ENCODE measurements at places on chromosomes 7 and 10.

- DNase-seq: no peak
Observed at GRCh38 chr7:79806161-79806734, 328.4 kb upstream of the GNAI1 start.

GRCh38 chr10:63210611-63211196 lies 77.6 kb downstream of the NRBF2 start:
- peak; percentile 18 for DNase-seq

- DNase-seq: no peak
Observed at GRCh38 chr7:46290374-46291049, 369.4 kb upstream of the IGFBP3 start.

DNA sequence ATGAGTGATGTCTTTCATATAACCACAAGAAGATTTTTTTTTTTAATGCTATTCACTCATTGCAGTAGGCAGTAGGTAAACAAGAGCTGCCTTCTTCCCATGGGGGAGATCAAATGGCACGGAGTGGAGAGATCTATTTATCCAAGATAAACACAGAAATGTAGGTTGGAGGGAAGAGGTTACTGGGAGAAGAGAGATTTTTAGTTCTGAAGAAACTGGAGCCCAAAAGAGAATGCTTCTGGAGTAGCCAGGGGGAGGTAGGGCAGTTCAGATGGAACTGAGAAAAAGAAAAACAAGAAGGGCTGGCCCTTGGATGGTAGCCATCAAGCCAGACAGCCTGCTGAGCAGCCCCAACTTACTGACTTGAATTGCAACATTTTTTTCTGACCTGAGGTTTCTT lies 270.1 kb upstream of the TPK1 start:
- no peak for DNase-seq

DNA sequence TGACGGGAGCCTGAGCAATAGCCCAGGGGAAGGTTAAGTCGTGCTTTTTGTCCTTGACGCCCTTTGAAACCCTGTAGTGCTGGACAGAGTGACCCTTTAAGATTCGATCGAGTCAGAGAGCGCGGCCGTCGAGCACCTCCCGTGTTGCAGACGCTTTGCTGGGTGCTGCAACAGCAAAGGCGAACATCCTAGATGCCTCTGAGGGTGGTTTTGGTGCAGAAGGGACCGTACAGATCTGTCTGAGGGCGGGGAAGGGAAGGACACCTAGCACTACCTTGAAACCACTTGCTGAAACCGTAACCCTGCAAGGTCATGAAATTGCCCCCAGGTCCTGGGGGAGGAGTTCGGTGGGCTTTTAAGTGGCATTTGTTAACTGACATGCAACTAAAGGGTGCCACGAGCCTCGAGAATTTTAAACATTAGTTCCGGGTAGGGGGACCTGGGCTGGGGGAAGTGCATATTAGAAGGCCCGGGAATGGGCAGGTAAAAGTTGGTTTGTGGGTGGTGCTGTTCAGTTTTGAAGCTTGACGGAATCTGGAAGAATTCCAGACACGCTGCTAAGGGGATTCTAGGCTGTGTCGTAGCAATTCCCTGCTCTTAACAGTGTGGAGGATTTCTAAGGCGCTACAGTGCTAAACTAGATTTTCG lies 786 bp downstream of the ATP5F1C start:
- DNase-seq: peak; percentile 46

- no peak for DNase-seq
Observed at GRCh38 chr7:131004371-131004770, 270.4 kb upstream of the KLF14 start.

GRCh38 chr10:80590585-80591125 lies 53.0 kb downstream of the SH2D4B start:
- DNase-seq: no peak

DNA sequence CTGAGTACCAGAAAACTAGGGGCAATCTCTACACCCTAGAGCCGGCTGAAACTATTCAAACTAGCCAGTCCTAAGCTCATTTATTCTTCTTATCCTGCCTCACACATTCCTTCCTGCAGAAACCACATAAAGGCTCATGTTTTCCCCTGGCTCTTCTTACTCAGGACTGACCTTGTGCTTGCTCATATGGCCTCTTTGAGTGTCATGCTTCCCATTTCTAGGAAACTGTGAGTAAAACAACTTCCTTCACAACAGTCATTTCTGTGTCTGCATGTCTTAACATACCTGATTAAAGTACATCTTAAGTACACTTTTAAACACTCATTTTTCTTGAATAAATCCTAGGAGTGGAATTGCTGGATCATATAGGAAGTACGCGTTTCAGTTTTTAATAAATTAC lies 52.3 kb upstream of the KIAA1217 start:
- no peak for DNase-seq

- DNase-seq: no peak
Observed at GRCh38 chr10:63681993-63682697, 160.9 kb downstream of the REEP3 start.

DNA sequence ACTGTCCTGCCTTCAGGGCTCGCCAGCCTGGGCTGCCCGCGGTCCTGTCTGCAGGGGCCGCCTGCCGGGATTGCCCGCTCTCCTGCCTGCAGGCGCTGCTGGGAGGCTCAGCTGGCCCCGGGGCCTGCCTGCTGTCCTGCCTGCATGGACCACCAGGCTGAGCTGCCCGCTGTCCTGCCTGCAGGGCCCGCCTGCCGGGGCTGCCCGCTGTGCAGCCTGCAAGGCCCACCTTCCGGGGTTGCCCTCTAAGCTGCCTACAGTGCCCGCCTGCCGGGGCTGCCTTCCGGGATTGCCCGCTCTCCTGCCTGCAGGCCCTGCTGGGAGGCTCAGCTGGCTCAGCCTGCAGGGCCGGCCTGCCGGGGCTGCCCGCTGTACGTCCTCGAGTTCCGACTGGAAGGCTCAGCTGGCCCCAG lies 164.4 kb downstream of the GLRX3 start:
- DNase-seq: peak; percentile 37

DNA sequence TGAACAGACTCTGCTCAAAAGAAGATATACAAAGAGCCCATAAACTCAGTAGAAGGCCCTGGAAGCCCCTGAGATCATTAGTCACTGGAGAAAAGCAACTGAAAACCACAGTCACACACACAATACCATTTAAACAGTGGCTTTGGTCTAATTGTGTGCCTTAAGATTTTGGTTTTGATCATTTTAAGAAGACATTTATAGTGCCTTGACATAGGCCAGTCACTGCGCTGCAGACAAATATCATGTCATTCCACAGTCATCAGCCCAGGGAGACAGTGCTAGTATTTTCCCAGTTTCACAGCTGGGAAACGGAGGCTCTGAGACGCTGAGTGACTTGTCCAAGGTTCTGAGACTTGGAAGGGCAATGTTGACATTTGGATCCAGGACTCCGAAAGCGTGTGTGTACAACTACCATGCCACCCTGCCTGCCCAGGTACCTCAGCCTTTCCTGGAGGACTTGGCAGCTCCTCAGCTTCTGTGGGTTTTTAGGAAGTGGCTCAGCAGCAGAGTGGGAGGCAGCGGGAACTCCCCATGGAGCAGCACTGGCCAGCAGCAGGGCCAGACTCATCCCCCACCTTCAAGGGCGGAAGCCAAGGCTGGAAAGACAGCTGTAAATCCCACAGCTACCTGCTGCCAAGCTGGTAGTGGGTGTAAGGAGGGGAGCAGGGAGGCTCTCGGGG lies 173.9 kb downstream of the WDR11 start:
- no peak for DNase-seq

DNA sequence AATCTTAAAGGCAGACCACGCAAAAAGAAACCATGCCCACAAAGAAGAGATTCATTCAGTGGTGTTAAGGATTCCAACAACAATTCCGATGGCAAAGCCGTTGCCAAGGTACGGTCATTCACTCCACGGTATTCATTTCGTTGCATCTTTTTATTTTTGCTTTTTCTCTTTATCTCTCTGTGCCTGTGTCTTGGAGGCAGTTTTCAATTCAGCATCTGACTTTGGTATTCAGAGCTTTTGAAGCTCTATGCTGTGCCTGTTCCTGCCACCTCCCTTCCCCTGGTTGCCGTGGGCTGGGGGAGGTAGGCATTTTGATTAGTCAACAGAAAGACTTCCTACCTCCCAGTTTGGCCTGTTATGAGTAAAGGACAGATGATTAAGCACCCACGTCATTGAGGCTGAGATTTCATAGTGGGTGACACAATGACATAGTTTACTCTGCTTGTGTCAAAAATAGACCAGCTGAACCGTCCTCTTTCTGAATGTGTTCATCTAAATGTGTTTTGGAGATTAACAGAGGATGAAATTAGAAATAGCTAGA lies 149.5 kb downstream of the ARID5B start:
- DNase-seq: no peak

GRCh38 chr7:81882086-81882485 lies 112.2 kb upstream of the HGF start:
- no peak for DNase-seq

DNA sequence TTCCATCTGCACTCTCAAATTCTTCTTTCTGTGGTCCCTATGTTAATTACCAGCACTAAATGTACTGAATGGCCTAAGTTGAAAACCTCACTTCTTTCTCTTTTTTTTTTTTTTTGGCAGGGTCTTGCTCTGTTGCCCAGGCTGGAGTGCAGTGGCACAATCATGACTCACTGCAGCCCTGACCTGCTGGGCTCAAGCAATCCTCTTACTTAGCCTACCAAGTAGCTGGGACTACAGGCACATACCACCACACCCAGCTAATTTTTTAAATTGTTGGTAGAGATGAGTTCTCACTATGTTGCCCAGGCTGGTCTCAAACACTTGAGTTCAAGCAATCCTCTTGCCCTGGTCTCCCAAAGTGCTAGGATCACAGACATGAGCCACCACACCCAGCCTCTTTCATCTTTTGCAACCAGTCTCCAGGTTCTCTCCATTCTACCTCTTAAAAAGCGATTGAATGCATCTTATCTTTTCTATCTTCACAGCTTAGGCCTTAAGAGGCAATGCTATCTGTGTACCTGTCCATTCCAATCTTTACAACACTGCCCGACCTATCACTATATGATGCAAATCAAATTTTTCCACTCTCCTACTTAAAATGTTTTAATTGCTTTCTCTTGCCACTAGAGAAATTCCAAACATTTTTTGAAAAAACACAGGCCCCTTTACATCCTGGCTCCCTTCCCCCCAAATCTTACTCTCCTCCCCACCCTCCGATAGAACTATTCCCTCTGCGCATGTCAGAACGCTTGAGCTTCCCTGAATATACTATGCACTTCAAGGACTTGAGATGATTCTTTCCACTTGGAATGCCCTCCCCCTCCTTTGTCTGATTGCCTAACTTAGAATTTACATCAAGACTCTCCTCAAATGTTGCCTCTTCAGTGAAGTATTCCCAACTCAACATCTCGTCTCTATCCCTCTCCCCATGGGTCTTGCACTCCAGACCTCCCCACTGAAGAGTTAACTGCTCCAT lies 6.0 kb downstream of the ICA1 start:
- no peak for DNase-seq

- DNase-seq: no peak
Observed at GRCh38 chr7:96322847-96323461, 1.1 kb upstream of the SLC25A13 start.

GRCh38 chr10:60646966-60647796 lies 131.1 kb upstream of the CDK1 start:
- peak; percentile 76 for DNase-seq

DNA sequence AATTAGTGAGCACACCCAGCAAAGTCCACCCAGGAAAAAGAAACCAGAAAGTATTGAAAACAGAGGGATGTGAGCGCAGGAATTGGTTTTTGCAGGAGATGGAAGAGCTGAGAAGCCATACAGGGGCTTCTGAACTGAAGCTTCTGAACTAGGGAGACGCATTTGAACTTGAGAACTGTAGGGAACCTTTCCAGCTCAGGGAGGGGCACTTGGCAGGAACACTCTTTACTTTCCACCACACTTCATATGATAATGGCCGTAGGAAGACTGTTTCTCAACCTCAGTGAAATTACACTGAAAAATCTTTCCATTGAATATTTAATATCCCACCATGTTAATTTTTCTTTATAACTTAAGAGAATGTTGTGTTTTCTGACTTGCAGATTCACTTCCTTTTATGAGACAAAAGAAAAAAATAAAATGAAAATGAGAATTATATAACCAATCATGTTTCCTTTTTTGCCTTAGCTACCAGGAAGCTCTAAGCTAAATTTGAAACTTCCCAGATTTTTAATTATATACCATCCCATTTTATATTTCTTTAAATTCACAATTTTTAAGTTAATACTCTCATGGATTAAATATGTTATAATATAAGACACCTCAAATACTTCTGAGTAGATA lies 98.3 kb upstream of the TCF7L2 start:
- DNase-seq: no peak

- DNase-seq: peak; percentile 53
Observed at GRCh38 chr7:148084138-148084537, 506.4 kb upstream of the C7orf33 start.

GRCh38 chr7:29920491-29920890 lies 69.1 kb downstream of the SCRN1 start:
- DNase-seq: no peak

GRCh38 chr7:134030460-134030865 lies 96.7 kb upstream of the LRGUK start:
- no peak for DNase-seq

DNA sequence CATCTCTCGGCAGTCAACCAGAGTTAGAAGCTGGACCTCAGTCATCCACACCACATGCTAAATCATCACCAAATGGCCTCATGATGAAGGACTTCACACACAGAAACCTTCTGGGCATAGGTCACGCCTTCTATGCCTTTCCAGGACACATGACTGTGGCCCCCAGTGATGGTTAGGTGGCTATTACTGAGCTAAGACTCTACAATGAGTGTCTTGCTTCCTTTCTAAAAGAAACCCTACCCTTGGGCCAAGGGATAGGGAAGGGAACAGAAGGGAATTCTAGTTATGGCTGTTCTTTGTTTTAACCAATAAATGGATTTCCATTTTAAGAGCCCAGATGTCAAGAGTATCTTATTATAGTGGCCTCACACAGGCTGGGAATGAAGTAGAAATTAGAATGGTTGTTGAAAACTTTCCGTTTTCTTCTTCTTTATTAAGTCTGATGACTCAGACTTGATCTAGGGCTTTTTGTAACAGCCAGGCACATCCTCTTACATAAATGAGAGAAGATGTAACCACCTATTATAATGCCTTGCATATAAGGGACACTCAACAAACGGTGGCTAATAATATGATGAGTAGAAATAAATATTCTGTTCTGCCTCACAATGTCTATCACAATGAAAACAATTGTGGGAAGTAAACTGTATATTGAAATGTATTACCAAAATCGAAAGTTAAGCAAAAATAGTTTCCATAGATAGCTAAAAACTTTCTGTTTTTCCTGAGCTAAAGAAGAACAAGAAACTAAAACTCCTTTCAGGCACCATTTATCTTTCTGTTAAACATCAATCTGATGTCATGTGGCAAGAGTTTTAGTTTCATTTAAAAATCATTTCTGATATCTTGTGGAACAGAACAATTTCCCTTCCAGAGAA lies 62.5 kb upstream of the TOMM7 start:
- no peak for DNase-seq
